T-cell (primary cell): ENCODE measurements at places on chromosomes 2 and 18. TPM values are rescaled to one million over a fixed set of nuclear protein-coding genes. Genes with fewer than 3 reads are reported as not detected.

Gene TGOLN2
- 171 TPM for total RNA-seq

Gene NTSR2
- total RNA-seq = not detected

Gene NCKAP5
- total RNA-seq = not detected

Gene MROH2A
- not detected for total RNA-seq

Gene UBR3
- 31.1 TPM for total RNA-seq

Gene UNC80
- 0.09 TPM for total RNA-seq

Gene FRZB
- not detected for total RNA-seq

Gene CCDC74B
- 0.95 TPM for total RNA-seq

Gene LYPD6B
- not detected for total RNA-seq

Gene ANKRD62
- total RNA-seq = not detected

Gene GAREM2
- 5.5 TPM for total RNA-seq

Gene CDH7
- not detected for total RNA-seq

- DNase-seq = no peak
These were observed 112.0 kb downstream of the EXOC6B start for GRCh38 chr2:72713857-72714256.

DNA sequence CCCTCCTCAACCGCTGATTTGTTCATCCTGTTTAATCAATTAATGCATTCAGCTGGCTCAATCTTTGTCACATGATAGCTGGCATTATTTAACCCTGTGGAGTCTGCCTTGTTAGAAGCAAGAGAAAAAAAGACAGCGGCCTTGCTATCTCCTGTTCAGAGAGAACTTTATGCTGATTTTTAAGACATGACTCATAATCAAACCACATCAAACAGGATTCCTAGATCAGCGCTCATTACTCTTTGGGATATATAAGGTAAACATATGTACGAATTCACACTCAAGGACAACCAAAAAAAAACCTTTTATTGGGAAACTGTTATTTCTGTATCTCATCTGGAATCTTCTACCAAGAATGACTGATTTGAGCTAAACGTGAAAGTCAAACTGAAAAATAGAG, 195.1 kb downstream of the C1D start:
- no peak for DNase-seq

DNA sequence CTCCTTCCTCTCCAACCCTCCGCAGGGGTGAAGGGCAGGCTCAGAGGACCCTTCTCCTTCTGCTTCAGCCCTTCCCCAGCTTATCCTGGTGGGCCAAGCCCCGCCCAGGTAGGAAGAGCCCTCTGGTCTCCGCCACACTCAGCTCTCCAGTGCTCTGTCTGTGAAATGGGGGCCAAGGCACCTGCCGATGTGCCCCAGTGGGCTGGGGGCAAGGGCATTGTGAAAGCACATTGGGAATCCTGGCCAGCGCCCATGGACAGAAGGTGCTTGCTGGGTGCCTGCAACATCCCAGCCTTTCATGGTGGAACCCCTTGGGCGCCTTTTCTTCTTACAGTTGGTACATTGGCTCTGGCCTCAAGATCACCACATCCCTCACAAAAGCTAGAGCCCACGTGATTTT, 150.8 kb downstream of the INHBB start:
- DNase-seq = no peak

DNA sequence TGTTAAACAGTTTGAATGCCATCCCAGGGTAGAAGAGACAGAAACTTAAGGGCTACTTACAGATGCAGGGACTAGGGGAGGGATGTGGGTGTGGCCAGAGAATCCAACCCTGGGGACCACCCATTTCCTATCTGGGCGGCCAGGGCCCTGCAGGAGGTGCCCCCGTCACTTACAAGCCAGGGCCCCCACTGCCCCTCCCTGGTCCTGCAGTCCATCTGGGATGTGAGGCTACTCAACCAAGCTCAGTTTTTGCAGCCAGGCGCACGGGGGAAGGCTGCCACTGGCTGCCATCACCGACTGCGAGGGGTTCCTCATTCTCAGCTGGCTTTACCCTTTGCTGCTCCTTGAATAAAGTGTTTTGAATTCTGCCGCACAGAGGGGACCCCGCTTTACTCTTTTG, 42.1 kb downstream of the RRM2 start:
- no peak for DNase-seq

- no peak for DNase-seq
These were observed 139.7 kb downstream of the HRH4 start for GRCh38 chr18:24600076-24600654.

DNA sequence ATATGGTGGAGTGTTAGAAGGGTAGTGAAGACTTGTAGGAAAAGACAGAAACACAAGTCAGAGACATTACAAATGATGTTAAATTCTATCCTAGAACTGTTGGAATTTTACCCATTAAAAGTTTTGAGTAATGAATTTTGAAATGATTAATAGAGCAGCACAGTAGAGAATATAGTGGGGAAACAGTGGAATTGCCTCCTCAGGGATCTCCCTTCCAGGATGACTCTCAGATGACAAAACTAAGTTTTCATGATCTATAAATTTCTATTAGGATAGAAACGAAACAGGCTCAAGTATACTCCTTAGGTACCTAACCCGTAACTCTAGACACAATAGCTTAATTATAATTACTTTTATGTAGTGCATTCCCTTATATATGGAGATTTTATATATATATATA, 86.7 kb downstream of the DPP4 start:
- no peak for DNase-seq

DNA sequence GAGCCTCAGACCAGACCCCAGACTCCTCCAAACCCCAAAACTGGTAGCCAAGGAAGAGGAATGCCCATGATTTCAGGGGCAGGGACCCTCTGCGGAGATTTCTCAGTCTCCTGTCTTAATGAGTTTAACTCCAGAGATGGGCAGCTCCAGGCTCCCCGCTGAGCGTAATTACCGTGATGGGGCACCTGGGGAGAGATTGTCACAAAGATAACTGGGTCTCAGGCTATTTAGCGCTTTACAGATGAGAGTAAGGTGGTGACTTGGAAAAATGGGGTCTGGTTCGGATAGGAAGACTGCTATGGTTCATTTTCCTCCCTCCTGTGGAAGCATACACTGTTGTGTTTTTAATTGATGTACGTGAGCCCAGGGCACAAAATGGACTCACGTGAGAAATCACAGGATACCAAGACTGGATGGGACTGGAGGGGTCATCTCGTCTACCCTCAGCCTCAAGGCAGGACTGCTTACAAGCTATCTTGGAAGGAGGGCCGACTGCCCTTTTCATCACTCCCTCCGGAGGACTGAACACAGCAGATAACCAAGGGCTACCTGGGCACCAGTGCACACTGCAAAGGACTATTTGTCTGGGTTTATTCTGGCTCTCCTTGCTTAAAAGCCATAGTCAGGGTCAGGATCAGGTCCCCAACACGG, 427.8 kb downstream of the ZNF521 start:
- no peak for DNase-seq

GRCh38 chr2:30971231-30972025, 164.2 kb upstream of the CAPN13 start:
- no peak for DNase-seq

GRCh38 chr18:60775978-60776377, 403.4 kb upstream of the MC4R start:
- DNase-seq = no peak

DNA sequence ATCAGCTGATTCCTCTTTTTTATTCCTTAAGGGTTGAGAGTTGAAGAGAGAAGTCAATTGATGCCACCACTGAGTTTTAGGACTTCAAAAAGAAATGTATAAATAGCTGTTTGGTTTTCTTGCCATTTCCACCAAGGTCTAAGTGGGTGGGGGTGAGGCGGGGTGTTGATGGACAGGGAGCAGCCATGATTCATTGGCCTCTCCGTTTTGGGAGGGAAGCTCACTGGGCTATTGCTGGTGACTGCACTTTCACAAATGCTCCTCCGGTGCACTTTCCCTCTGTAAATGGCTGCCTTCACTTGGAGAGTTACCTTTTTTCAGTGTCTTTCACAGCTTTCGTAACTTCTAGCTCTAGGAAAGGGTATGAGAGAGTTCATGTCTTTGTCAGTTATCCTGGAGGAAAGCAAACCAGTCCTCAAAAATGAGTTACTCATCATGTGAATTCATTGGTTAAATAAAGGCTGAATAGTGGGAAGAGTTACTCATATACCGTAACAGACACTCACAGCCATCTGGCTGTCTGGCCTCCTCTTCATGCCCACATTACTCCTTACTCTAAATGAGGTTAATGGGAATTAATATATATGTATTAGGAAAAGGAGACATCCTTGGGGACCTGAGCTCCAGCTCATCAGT, 17.4 kb upstream of the CTAGE1 start:
- no peak for DNase-seq

- DNase-seq = no peak
These were observed 2.5 kb downstream of the TLK1 start for GRCh38 chr2:171158036-171158789.

- no peak for DNase-seq
These were observed 20.1 kb downstream of the CYB5A start for GRCh38 chr18:74271635-74272034.

- no peak for DNase-seq
These were observed 447.9 kb downstream of the DSEL start for GRCh38 chr18:67068608-67069007.

GRCh38 chr18:49819823-49820671, 6.7 kb upstream of the ACAA2 start:
- peak; percentile 58 for DNase-seq

GRCh38 chr18:21943456-21943855, 202.9 kb downstream of the MIB1 start:
- no peak for DNase-seq

DNA sequence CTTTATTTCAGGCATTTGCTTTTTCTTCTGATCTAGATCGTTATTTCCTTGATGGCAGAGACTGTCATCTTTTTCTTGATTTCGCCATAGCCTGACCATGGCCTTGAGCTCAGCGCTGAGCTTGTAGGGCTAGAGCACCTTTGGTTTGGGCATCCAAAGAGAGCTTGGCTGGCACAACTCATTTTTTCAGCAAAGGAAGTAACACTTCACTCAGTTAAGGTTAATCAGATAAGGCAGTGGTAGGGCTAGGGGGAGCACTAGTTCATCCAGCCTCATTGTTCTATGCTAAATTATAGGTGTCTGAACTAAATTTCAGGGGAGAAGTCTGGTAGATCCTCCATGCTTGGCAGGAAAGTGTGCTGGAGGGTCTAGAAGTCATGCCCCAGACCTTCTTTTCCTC, 125.0 kb downstream of the SETBP1 start:
- no peak for DNase-seq

DNA sequence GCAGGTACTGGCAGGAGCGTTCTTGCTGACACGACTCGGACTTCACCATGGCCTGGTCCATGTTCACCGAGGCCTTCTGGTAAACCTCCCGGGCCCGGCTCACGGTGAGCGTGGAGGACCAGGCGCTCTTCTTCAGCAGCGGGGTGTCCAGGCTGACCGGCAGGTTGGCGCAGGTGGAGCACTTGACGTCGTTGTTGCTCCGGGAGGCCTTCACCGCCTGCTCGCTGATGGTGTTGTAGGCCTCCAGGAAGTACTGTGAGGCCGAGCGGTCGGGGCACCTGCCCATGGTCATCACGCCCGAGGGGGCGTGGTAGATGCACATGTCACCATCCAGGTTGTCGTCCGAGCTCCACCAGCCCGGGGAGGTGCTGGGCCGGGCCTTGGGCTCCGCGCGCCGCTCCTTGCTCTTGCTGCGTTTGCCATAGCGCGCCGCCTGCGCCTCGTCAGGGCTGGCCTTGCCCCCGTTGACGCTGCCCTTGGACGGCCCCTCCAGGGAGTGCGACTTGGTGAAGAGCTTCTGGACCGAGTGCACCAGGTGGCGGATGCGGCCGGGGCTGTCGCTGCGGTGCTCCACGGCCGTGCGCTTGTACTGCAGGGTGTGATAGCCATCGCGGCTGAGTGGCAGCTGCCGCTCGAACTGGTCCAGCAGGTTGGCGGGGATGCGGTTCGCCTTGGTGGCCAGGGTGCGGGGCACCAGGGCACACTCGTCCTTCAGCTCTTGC, 429.3 kb downstream of the TGIF1 start:
- no peak for DNase-seq

DNA sequence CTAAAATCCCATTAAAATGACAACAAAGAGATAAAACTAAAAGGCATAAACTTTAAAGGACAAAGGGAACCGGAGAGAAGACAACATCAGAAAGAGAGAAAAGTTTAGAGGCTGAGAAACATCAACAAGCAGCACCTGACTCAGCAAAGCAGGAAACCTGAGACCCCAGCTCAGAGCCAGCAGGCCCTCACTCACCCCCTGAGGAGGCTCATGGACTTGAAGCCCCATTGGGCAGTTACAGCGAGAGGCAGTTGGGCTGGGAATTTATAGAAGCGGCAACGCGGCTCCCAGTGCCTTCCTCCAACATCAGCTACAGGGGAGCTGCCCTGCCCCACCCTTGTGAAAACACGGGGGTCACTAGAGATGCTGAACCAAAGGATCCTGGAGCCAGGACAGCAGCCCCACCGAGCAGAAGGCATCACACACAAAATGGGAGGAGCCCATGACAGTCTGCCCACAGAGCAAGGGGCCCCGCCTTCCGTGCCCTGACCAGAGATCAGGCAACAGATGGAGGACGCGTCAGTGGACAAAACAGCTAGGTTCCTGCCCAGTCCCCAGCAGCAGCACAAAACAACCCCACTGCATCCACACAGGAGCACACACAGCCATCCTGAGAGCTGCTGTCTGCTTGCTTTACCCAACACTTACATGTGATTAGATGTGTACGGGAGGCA, 52.7 kb downstream of the CMPK2 start:
- DNase-seq = no peak

DNA sequence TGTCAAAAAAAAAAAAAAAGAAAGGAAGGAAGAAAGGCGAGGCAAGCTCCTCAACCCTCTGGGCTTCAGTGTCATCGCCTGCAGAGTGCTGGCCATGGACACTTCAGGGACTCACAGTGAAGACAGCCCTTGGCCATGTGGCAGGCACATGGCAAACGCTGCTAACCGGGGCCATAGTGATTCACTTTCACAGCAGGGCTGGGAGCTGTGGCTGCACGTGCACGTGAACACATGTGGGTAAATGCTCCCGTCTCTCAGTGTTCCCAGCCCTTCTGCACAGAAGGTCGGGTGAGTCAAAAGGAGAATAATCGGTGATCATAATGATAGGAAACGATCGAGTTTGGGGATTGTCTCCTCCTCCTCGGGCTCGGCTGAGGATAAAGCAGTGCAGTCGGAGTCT, 46.1 kb upstream of the UBE2F start:
- no peak for DNase-seq

DNA sequence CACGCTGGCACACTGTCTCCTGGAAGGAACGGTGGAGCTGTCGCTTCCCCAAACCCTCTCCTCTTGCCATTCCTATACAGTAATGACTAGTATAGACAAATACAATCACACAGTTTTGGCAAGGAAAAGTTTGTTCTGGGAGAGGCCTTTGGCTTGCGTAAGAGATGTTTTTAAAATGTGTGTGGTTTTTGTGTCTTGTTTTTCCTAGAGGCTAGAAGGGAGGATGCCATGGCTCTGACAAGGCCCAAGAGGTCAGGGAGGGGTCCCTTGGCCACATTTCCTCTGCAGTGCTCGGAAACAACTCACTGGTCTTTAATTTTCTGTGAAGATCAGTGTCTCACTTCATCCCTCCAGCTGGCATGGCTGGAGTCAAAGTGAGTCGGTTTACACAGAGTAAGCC, 195.9 kb downstream of the SH3RF3 start:
- no peak for DNase-seq

- DNase-seq = no peak
These were observed 10.8 kb downstream of the SPR start for GRCh38 chr2:72897785-72898584.

GRCh38 chr2:121949271-121949670, 193.8 kb downstream of the TSN start:
- DNase-seq = no peak

- no peak for DNase-seq
These were observed 33.5 kb downstream of the EPB41L3 start for GRCh38 chr18:5510135-5510846.
